ENCODE measurements at places on chromosomes 6 and 20.

GRCh38 chr20:12966468-12967085 is 42.2 kb upstream of the SPTLC3 start:
- no peaks in the 10 kb centered on the region for H3K4me1 ChIP-seq
- no peak overlapping the region for H3K4me3 ChIP-seq
- H3K27me3 ChIP-seq = peaks cover 16% of the 10 kb centered on the region
- no peak overlapping the region for H3K27ac ChIP-seq

DNA sequence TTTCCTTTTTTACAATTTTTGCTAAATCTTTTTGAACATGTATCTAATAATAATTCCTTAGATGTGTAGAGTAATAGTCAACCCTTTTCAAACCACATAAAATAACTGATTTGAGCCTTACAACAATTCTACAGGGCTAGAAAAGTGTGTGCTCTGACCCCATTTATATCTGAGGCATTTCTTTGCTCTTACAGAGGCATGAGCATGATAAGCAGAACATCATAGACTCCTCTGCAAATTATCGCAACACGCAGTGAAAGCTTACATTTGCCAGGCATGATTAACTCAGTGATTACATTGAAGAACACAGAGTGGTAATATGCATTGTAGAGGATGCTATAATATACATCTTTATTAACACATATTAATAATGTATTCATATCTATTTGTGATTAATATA is 120.4 kb downstream of the SIM1 start:
- H3K27ac ChIP-seq = peak overlapping the region; percentile 2
- H3K4me3 ChIP-seq = no peak overlapping the region
- H3K4me1 ChIP-seq = peaks cover 66% of the 10 kb centered on the region
- DNase-seq = no peak

GRCh38 chr6:27962506-27962905 is 5.5 kb downstream of the OR2B6 start:
- H3K27me3 ChIP-seq = peaks cover 6% of the 10 kb centered on the region
- no peak overlapping the region for H3K4me3 ChIP-seq
- no peaks in the 10 kb centered on the region for H3K4me1 ChIP-seq
- no peaks in the 10 kb centered on the region for H3K36me3 ChIP-seq
- no peak overlapping the region for H3K27ac ChIP-seq

GRCh38 chr6:133184798-133185372 is 56.3 kb upstream of the EYA4 start:
- H3K4me3 ChIP-seq = no peak overlapping the region
- no peaks in the 10 kb centered on the region for H3K36me3 ChIP-seq
- no peaks in the 10 kb centered on the region for H3K4me1 ChIP-seq
- no peaks in the 10 kb centered on the region for H3K27me3 ChIP-seq
- DNase-seq = no peak

DNA sequence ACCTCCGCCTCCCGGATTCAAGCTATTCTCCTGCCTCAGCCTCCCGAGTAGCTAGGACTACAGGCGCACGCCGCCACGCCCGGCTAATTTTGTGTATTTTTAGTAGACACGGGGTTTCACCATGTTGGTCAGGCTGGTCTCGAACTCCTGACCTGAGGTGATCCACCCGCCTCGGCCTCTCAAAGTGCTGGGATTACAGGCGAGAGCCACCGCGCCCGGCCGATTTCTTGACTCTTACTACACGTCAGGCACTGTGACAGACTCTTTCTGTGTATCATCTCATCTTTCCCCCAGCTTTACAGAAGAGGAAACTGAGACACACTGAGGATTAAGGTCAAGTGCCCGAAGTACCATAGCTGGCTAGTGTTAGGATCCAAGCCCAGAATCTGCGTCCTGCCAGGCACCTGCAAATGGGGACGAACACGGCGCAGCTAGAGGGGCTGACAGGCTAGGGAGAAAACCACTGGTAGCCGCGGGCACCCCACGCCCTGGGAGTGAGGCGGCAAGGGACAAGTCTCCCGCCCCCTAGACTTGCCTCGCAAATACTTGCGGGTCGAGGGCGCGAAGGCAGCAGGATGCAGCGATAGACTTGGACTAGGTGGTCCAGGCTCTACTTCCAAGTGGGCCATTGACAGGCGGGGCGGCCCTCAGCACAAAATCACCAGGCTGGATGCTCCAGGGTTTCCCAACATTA is 1.1 kb upstream of the TAF8 start:
- peaks cover 86% of the 10 kb centered on the region for H3K4me1 ChIP-seq
- H3K4me3 ChIP-seq = peak overlapping the region; percentile 53
- H3K27me3 ChIP-seq = no peaks in the 10 kb centered on the region
- peaks cover 26% of the 10 kb centered on the region for H3K36me3 ChIP-seq
- no peak for DNase-seq

GRCh38 chr6:52514514-52514913 is 62.3 kb downstream of the TRAM2 start:
- H3K36me3 ChIP-seq = peaks cover 68% of the 10 kb centered on the region
- H3K27me3 ChIP-seq = no peaks in the 10 kb centered on the region
- no peaks in the 10 kb centered on the region for H3K4me1 ChIP-seq
- no peak overlapping the region for H3K4me3 ChIP-seq
- no peak for DNase-seq
- H3K27ac ChIP-seq = no peak overlapping the region

GRCh38 chr6:163405412-163406309 is 8.9 kb upstream of the QKI start:
- H3K36me3 ChIP-seq = no peaks in the 10 kb centered on the region
- no peak overlapping the region for H3K4me3 ChIP-seq
- no peak overlapping the region for H3K27ac ChIP-seq
- no peak for DNase-seq

- H3K27ac ChIP-seq = no peak overlapping the region
- DNase-seq = no peak
- no peaks in the 10 kb centered on the region for H3K36me3 ChIP-seq
- no peaks in the 10 kb centered on the region for H3K4me1 ChIP-seq
- H3K4me3 ChIP-seq = no peak overlapping the region
- no peaks in the 10 kb centered on the region for H3K27me3 ChIP-seq
These were observed 9.5 kb downstream of the TAAR2 start for GRCh38 chr6:132614554-132614953.

- no peak for DNase-seq
- no peaks in the 10 kb centered on the region for H3K36me3 ChIP-seq
- H3K27me3 ChIP-seq = no peaks in the 10 kb centered on the region
- H3K4me3 ChIP-seq = no peak overlapping the region
These were observed 102.7 kb downstream of the KCNQ5 start for GRCh38 chr6:72724545-72724944.

DNA sequence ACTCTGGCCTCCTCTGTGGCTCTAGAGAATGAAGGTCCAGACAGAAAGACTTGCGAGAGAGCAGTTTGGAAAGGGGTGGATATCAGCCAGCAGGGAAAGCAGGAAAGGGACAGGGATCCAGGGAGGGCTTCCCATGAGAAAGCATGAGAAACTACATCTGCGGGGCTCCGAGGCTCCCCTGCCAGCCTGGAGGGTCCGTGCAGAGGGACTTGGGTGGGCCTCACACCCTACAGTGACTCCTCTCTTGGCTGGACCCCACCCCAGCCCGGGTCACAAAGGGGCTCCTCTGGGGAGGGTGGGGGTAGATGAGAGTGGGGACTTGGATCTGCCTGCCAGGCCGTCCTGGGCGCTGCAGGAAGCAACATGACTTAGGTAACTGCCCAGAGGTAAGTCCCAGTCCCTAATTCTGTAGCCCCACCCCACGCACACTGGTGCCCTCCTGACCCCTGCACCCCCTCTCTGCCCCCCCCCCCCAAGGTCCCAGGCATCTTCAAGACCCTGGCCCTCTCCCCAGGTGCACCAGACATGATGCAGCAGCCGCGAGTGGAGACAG is at the start of gene TMEM239:
TSS of gene TMEM239 (plus strand) at position 335 of the 553 bp plus-strand sequence. CDS start at position 526, 191 bp downstream.
- H3K4me1 ChIP-seq = peaks cover 6% of the 10 kb centered on the region
- no peak within 1 kb of the TSS for H3K27ac ChIP-seq
- H3K36me3 ChIP-seq = no peaks in the 10 kb centered on the region
- no peak for DNase-seq
- H3K4me3 ChIP-seq = no peak within 1 kb of the TSS

- H3K27me3 ChIP-seq = no peaks in the 10 kb centered on the region
- H3K4me1 ChIP-seq = no peaks in the 10 kb centered on the region
- no peak for DNase-seq
These were observed 18.4 kb upstream of the AKAP7 start for GRCh38 chr6:131116755-131117360.
